ENCODE measurements at places on chromosomes 12 and 14. TPM values are rescaled to one million over a fixed set of nuclear protein-coding genes. Genes with fewer than 3 reads are reported as not detected.

RESF1 gene
- 51.1 TPM for total RNA-seq

C12orf50 gene
- not detected for total RNA-seq

INSM2 gene
- total RNA-seq = not detected

CELA1 gene
- not detected for total RNA-seq

MAP1LC3B2 gene
- total RNA-seq = 1.7 TPM

THTPA gene
- total RNA-seq = 22.0 TPM

AKT1 gene
- total RNA-seq = 130 TPM

ITGB7 gene
- total RNA-seq = 7.1 TPM

CCDC38 gene
- total RNA-seq = not detected

ESYT1 gene
- 235 TPM for total RNA-seq

B4GALNT3 gene
- total RNA-seq = 9.6 TPM

KRT7 gene
- total RNA-seq = 33.9 TPM

CLBA1 gene
- 11.7 TPM for total RNA-seq

FAIM2 gene
- total RNA-seq = 6.9 TPM

RFX4 gene
- total RNA-seq = not detected

FSCB gene
- 2.2 TPM for total RNA-seq

TRIAP1 gene
- 8.8 TPM for total RNA-seq

ERP27 gene
- total RNA-seq = not detected

SERPINA12 gene
- not detected for total RNA-seq

CLEC1A gene
- 8.1 TPM for total RNA-seq

DBX2 gene
- total RNA-seq = not detected

CMTM5 gene
- total RNA-seq = 19.9 TPM

TRIM9 gene
- 4.2 TPM for total RNA-seq

PRIM1 gene
- total RNA-seq = 10.1 TPM

IFI27 gene
- total RNA-seq = 421 TPM

BEGAIN gene
- 9.8 TPM for total RNA-seq

ACSS3 gene
- 106 TPM for total RNA-seq

NFYB gene
- total RNA-seq = 45.9 TPM

HEBP1 gene
- 61.0 TPM for total RNA-seq

KRT75 gene
- total RNA-seq = not detected

TMTC2 gene
- total RNA-seq = 35.8 TPM

DPF3 gene
- total RNA-seq = 0.22 TPM

SPATA7 gene
- total RNA-seq = 31.6 TPM

NELL2 gene
- 0.63 TPM for total RNA-seq

GRIN2B gene
- total RNA-seq = 0.39 TPM

AQP5 gene
- total RNA-seq = not detected

DDX51 gene
- total RNA-seq = 15.5 TPM

PSMA6 gene
- 129 TPM for total RNA-seq

LTBR gene
- total RNA-seq = 234 TPM

IL22 gene
- not detected for total RNA-seq

CDH24 gene
- 11.1 TPM for total RNA-seq

FAM181A gene
- total RNA-seq = not detected

AKAP3 gene
- total RNA-seq = 0.20 TPM

RNF212B gene
- total RNA-seq = not detected

SLCO1B1 gene
- not detected for total RNA-seq

MYH7 gene
- not detected for total RNA-seq

GLS2 gene
- total RNA-seq = 3.1 TPM

SDR39U1 gene
- 58.6 TPM for total RNA-seq

All from tibial nerve (tissue), 4 donors.